ENCODE measurements at places on chromosomes 16 and 17. TPM values are rescaled to one million over a fixed set of nuclear protein-coding genes. Genes with fewer than 3 reads are reported as not detected.

ADAD2 gene
- polyA plus RNA-seq: not detected

COX11 gene
- 39.7 TPM for polyA plus RNA-seq

KRTAP16-1 gene
- polyA plus RNA-seq: not detected

TMEM238L gene
- 0.26 TPM for polyA plus RNA-seq

IGSF6 gene
- not detected for polyA plus RNA-seq

NETO2 gene
- polyA plus RNA-seq: 74.4 TPM

PMFBP1 gene
- polyA plus RNA-seq: 0.92 TPM

GRCh38 chr16:58110571-58111301, 18.4 kb downstream of the CFAP20 start:
- DNase-seq: peak; percentile 80

DNA sequence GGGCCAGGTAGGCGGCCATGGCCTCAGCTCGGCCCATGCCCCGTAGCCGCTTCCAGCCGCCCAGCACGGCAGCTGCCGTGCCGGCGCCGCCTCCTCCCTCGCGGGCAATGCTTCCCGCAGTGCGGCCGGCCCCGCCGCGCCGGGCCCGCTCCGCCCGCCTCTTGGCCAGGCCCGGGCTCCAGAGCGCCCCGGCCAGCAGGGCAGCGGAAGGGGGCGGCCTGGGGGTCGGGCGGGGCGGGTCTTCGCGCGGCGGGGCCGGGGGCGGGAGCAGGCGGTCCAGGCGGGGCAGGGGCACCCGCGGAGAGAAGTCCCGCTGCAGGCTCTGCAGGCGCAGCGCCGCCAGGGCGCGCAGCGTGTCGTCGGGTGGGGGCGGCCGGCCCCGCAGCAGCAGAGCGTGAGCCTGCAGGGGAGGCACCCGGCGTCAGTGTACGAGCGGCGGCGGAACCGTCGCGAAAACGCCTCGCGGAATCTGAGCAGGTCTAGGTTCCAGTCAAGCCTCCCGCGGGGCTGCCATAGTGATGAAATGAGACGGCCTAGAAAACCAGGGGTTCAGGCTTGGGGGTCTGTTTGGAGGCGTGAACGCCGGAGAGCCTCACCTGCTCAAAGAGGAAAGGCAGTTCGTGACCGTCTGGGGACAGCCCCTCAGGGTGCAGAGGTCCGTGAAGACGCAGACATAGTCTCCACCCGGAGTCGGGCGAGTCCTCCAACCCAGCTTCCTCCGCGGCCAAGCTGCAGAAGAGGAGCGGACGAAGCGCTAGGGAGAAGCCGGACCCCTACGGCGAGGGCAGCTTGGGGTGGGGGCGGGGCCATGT, 6.6 kb downstream of the PLEKHH3 start:
- no peak for DNase-seq

GRCh38 chr17:1275205-1275961, 4.1 kb upstream of the TRARG1 start:
- no peak for DNase-seq

DNA sequence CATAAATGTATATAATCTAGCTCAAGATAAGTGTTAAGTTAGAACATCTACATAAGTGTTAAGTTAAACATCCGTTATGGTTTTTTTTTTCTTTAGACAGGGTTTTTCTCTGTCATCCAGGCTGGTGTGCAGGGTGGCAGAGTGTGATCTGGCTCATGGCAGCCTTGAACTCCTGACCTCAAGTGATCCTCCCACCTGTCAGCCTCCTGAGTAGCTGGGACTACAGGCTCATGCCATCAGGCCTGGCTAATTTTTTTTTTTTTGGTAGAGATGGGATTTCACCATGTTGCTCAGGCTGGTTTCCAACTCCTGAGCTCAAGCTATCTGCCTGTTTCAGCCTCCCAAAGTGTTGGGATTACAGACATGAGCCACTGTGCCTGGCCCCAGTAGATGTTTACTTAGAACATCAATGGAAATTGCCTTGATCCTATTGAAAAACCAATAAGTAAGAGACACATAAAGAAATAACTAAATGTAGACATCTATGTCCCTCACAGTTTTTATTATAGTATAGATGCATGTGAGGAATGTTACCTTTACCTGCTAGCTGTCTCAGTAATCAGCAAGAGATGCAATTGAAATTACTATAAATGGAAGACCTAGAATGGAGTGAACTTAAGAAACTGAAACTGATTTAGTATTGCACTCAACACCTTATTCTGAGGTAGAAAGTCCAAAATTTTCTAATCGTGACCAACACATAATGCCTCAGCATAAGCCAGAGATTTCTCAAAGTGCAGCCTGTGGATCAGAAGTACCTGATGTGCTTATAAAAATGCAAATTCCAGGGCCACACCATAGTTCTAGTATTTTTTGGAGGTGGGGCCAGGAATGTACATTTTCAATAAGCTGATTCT, 5.5 kb upstream of the FAM20A start:
- DNase-seq: no peak

DNA sequence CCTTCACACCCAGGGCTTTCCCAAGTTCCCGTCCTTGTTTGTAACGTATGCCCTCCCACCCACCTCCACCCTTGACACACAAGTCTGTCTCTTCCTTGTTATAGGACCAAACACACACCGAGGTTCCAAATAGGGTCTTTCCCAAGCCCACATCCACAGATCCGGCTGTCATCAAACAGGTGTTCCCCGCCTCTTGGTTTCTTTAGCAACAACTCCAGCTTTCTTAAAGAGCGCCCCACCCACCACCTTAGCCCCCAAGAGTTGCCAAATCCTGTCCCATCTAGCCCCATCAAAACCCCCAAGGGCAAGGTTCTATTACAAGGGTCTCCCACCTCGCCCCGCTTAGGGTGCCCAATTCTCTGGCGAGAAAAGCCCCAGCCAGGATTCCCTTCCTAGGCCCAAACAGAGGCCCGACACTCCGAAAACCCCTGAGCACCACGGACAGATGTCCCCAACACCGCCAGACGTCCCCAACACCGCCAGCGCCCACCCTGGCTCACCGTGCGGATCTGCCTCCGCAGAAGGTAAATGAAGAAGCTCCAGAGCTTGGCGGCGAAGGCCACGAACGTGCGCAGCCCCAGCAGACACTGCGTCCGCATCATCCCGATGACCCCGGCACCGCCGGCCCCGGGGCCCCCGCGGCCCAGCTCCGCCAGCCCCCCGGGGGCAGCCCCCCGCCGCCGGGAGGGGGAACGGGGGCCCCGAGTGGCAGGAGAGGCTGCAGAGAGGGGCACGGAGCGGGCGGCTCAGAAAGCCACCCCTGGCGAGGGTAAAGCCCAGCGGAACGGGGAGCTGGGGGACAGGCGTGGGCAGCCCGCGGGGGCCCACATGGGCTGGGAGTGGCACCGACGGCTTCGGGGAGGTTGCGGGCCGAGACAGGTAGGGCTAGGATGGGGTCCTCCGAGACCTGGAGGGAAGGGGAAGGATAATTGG, 573 bp downstream of the CTDNEP1 start:
- DNase-seq: no peak

GRCh38 chr16:49089533-49089932, 192.1 kb downstream of the CBLN1 start:
- no peak for DNase-seq

GRCh38 chr17:57739402-57740234, 5.5 kb downstream of the CCDC182 start:
- no peak for DNase-seq

Data from keratinocyte (primary cell).